ENCODE measurements at places on chromosomes 16 and 17.

DNA sequence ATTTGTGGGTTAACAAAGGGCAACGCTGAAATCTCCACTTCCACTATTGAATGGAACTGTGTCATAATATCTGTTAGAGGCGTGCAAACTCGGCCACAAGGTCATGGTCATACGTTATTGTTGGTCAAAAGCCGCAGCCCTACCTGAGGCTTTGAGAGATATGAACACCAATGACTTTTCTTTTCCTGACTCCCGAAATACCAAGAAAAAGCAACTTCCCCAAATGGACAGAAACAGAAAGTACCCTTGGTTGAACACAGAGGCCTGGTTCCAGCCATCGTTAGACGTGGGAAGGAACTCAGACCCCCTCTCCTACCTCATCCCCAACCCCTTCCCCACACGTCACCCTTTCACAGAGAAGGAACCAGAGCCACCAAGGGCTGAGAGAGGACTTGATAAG, 1.4 kb upstream of the PIK3R5 start:
- DNase-seq: no peak

DNA sequence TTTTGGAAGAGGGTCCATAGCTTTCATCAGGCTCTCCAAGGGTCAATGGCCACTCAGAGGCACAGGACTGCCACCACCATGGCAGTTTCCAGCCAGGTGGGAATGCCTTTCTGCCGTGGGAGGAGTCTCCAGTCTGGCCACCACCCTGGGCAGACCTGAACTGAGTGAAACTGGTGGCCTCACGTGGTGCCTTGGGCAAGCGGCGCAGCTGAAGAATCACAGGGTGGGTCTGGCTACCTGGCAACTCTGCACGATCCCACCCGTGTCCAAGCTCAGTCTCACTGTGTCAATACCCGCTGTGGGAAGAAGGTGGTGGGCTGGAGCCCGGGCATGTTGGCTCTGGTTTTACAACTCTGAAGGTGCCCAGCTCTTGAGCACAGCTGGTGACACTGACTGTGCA, 31.8 kb downstream of the VAC14 start:
- no peak for DNase-seq

DNA sequence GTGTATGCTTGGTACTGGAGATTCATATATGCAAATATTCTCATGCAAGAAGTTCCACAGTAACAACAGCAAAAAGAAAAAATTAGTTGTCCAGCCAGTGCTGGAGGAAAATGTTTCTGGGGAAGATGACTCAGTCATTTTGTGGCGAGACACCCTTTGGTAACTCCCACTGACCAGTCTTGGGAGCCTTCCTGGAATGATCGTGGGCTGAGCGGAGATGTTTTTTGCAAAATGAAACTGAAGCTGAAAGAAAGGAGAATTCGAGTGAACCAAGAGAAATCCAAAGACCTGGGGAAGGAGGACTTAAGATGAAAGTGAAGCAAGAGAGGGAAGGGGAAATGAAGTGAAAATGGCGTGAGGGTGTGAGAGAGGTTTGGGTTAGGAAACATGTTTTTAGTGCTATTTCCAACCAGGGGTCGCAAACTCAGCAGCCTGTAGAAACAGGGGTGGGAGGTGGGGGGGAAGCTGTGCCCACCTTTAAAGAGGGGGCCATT, 5.2 kb downstream of the ITPRIPL2 start:
- no peak for DNase-seq

- DNase-seq: no peak
Measured at GRCh38 chr16:9868606-9869149, 313.6 kb downstream of the GRIN2A start.

DNA sequence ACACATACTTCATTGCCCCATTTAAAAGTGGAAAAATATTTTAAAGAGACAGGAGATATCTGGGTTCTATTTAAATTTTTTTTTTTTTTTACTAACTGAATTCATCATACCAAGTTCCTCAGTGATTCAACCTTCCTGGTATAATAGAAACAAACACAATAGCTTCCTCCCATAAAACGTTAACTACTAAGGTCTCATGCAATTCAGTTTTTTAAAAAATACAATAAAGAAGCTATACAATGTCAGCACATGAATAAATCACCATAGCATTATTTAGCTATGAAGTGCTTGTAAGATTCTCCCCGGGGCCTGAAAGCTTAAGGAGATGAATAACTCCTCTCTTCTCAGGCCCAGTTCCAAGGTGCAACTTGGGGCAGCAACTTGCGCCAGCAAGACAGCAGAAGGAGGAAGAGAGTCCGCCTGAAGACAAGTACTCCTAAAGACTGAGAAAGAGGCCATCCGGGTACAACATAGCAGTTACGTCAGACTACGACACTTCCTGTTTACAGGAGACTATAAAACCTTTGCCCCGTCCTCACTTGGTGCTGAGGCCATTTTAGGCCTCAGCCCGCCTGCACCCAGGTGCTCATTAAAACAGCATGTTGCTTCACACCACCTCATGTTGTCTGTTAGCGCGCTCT, 81.5 kb downstream of the MYO1D start:
- DNase-seq: no peak

- peak; percentile 39 for DNase-seq
Measured at GRCh38 chr17:42287305-42287976, 857 bp upstream of the STAT5A start.

GRCh38 chr16:2048116-2048543, 345 bp downstream of the TSC2 start:
- no peak for DNase-seq

- peak; percentile 48 for DNase-seq
Measured at GRCh38 chr16:88782454-88783390, 2.3 kb downstream of the PIEZO1 start.

DNA sequence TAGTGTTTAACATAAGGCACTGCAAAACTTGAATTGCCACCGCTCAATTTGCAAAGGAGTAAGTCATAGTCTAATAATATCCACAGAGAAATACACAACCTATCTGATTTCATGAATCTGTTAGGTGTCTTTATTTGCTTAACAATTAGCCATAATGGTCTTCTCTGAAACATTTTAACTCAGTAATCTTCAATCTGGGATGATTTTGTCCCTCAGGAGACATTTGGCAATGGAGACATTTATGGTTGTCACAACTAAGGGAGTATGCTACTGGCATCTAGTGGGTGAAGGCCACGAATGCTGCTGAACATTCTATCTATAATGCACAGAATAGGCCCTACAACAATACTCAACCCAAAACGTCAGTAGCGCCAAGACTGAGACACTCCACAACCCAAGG, 4.3 kb downstream of the UBE2G1 start:
- no peak for DNase-seq

- peak; percentile 49 for DNase-seq
Measured at GRCh38 chr17:49968405-49969133, 421 bp upstream of the DLX4 start.

DNA sequence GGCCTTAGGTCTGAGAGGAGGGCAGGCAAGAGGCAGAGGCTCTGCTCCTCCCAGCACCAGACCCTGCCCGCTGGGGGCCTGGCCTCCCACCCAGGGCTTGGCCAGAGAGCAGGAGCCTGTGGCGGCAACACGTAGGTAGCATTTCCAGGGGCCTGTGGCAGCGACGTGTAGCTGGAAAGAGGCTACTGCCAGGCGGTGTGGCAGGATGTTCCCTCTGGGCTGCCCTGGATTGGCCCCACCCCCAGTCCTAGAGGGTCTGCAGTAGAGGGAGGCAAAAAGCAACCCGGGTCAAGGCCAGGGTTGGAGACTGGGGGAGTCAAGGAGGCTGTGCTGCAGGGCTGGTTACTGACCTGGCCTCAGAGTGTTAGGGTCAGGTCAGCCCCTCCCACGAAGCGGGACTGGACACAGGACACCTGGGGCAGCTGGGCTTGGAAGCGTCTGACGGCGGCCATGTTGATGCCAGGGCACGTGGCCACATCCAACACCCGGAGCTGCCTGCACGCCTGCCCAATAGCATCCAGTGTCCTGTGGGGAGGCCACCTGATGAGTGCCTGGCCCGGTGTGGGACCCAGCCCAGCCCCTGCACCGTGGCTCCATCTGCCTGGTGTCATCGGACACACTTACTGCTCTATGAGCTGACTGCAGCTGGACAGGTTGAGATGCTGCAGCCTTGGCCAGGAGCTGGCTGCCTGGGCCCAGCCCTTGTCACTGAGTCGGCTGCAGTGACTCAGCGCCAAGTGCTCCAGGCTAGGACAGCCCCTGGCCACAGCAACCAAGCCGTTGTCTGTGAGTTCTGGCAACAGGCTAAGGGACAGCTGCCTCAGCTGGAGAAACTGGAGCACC, 8.5 kb downstream of the ELMO3 start:
- DNase-seq: no peak

DNA sequence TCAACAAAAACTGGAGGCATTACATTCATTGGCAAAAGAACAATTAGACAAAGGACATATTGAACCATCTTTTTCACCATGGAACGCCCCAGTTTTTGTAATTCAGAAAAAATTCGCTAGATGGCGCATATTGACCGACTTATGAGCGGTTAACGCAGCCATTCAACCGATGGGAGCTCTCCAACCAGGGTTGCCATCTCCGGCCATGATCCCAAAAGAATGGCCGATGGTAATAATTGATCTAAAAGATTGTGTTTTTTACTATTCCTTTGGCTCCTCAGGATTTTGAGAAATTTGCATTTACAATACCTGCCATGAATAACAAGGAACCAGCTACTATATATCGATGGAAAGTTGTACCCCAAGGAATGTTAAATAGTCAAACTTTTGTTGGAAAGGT, 21.4 kb downstream of the ALOX15B start:
- DNase-seq: no peak

GRCh38 chr17:81239714-81240555, 817 bp downstream of the NDUFAF8 start:
- peak; percentile 19 for DNase-seq

GRCh38 chr17:40936437-40936971, 942 bp downstream of the KRT23 start:
- no peak for DNase-seq

- DNase-seq: no peak
Measured at GRCh38 chr16:10791048-10791447, 27.5 kb downstream of the TVP23A start.

DNA sequence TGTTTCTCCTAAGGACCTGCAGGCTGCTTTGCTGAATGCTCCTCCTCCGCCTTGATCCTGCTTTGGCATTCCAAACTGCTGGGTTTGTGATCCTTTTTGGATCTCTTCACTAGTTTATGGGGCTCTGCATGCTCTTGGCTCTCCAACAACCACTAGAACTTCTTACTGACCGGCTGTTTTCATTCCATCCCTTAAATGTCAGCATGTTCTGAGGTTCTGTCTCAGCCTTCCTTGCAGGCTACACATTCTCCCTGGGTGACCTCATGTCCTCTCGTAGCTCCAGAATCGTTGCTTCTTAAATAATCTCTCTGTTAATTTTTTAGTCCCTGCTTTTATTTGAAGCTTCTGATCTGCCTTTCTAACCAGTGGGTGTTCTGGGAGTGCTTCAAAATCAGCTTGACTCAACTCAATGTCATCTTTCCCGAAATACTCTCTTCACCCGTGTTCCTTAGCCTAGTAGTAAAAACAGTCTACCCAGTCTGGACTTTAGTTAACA, 119.0 kb upstream of the HS3ST2 start:
- DNase-seq: no peak

GRCh38 chr17:52930581-52930980, 772.1 kb upstream of the CA10 start:
- no peak for DNase-seq

DNA sequence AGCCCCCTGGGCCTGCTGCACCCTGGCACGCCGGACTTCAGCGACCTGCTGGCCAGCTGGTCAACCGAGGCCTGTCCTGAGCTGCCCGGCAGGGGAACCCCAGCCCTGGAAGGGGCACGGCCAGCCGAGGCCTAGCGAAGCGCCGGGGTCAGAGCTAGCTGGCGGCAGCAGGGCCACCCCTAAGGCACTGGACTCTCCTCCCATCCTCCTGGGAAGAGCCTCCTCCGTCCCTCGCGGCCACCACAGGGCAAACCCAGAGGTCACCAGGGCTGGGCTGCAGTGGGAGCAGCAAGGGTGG, 2.3 kb downstream of the PERCC1 start:
- no peak for DNase-seq

DNA sequence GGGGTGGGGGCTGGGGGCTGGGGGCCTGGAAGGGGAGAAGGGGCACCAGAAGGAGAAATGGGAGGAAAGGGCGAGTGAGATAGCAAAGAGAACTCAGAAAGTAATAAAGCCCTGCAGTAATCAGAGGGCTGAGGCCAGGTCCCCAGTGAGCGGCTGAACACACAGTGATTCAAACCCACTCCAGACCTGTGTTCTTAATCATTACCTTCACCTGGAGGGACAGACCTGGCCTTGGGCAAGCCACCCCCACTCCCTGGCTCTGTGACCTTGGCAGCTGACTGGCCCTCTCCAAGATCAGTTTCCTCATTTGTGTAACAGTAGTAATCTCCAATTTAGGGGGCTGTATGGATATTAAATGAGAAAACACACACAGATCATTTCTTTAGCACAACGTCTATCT, 150.4 kb downstream of the WWOX start:
- DNase-seq: no peak

GRCh38 chr16:27408602-27409031, 6.6 kb downstream of the IL21R start:
- DNase-seq: no peak

DNA sequence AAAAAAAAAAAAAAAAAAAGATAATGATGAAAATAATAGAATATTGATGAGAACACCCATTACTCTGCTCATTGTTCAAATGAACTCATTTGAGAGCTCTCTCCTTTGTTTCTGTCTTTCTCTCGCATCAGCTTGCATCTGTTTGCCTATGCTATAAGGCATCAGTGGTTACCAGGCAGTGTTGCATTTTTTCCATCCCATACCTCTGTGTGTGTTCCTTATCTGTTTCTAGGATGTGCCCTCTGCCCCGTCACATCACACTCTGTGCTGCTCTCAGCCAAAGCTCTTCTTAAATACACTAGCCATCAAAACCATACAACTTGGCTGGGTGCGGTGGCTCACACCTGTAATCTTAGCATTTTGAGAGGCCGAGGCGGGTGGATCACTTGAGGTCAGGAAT, 568.2 kb downstream of the WWOX start:
- no peak for DNase-seq

GRCh38 chr17:15892731-15893657, 51.9 kb upstream of the ADORA2B start:
- DNase-seq: no peak

DNA sequence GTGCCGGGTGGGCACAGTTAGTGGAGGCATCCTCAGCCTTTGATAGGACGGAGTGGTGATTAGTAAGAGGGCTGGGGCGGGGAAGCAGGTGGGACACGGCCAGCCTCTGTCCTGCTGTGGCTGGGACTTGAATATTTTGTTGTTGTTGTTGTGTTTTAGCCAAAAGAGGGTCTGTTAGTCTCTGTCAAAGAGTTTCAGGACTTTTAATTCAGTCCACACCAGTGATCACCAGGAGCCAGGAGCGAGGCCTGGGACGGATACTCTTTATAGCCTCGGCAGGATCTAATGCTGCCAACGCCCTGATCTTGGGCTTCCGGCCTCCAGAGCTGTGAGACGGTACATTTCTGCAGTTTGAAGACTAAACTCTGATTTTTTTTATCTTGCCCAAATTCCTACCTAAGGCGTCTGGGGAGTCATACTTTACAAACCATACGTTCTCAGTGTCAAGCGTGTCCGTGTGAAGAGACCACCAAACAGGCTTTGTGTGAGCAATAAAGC, 2.9 kb upstream of the RNF213 start:
- no peak for DNase-seq

GRCh38 chr16:2919511-2920255, 8.0 kb downstream of the FLYWCH1 start:
- DNase-seq: peak; percentile 51

GRCh38 chr17:69018687-69019086, 42.0 kb downstream of the ABCA9 start:
- DNase-seq: no peak
